Left lung (tissue), 14 donors: ENCODE measurements at places on chromosomes 12 and 14. TPM values are rescaled to one million over a fixed set of nuclear protein-coding genes. Genes with fewer than 3 reads are reported as not detected.

NEUROD4 gene
- not detected for total RNA-seq

- DNase-seq, result no peak
These were observed 11.3 kb downstream of the MAPK1IP1L start for GRCh38 chr14:55062517-55063351.

GRCh38 chr14:56896922-56897321 is 86.6 kb upstream of the OTX2 start:
- no peak for DNase-seq

DNA sequence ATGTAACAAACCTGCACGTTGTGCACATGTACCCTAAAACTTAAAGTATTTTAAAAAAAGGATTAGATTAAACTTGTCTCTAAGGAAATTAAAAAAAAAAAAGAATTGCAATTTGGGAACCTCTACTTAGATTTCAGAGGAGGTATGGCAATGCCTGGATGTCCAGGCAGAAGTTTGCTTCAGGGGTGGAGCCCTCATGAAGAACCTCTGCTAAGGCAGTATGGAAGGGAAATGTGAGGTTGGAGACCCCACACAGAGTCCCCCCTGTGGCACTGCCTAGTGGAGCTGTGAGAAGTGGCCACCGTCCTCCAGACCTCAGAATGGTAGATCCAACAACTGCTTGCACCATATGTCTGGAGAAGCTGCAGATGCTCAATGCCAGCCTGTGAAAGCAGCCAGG is 279.6 kb upstream of the CCDC196 start:
- no peak for DNase-seq

- no peak for DNase-seq
These were observed 278.1 kb upstream of the LMO3 start for GRCh38 chr12:16884056-16884455.

DNA sequence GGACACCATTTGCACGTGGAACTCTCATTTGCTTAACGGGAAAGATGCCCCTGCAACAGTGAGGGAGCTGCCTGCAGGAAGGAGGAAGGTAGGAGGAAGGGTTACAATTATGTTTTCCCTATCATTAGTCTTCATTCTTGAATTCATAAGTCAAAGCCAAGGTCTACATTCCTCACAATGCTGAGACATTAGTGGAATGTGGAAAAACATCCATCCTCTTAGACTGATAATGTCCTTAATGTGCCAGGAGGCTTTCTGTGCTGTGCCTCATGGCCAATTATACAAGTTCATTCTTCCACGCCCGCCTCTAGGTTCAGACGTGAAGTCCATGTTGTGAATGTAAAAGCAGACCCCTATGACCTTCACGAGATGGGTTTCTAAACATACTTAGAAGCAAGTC is 1212.4 kb upstream of the TMEM132C start:
- no peak for DNase-seq

- no peak for DNase-seq
These were observed 63.5 kb downstream of the TMEM132D start for GRCh38 chr12:129840145-129840884.

PRB2 gene
- total RNA-seq, result not detected

- no peak for DNase-seq
These were observed 99.1 kb upstream of the CCND2 start for GRCh38 chr12:4174417-4174816.

NUBPL gene
- total RNA-seq, result 10.1 TPM

GRCh38 chr14:69685716-69686115 is 74.3 kb downstream of the SUSD6 start:
- DNase-seq, result no peak

- DNase-seq, result no peak
These were observed 488.8 kb downstream of the ETNK1 start for GRCh38 chr12:23113781-23114180.

PIK3C2G gene
- total RNA-seq, result 0.13 TPM

GRCh38 chr14:77065851-77066577 is 32.0 kb upstream of the CIPC start:
- no peak for DNase-seq

SINHCAF gene
- total RNA-seq, result 37.9 TPM

ANO4 gene
- total RNA-seq, result not detected

PGF gene
- total RNA-seq, result 3.4 TPM

KRT6A gene
- total RNA-seq, result 24.4 TPM

GRCh38 chr12:46667551-46667950 is 158.2 kb downstream of the SLC38A4 start:
- DNase-seq, result no peak

GRCh38 chr12:126830778-126831680 is 1435.9 kb upstream of the TMEM132C start:
- DNase-seq, result no peak
